ENCODE measurements at places on chromosomes 2 and 18. TPM values are rescaled to one million over a fixed set of nuclear protein-coding genes. Genes with fewer than 3 reads are reported as not detected.

POTEE gene
- total RNA-seq = 0.46 TPM

SLC20A1 gene
- total RNA-seq = 34.6 TPM

MOGAT1 gene
- not detected for total RNA-seq

FBXO36 gene
- total RNA-seq = 12.7 TPM

CYBRD1 gene
- 14.5 TPM for total RNA-seq

CFAP65 gene
- total RNA-seq = 2.3 TPM

SETBP1 gene
- 42.0 TPM for total RNA-seq

HMSD gene
- total RNA-seq = 0.69 TPM

PLCD4 gene
- total RNA-seq = 1.4 TPM

UNC80 gene
- 26.5 TPM for total RNA-seq

GAD1 gene
- total RNA-seq = 163 TPM

FLACC1 gene
- 3.7 TPM for total RNA-seq

LDLRAD4 gene
- 83.5 TPM for total RNA-seq

STK36 gene
- 34.1 TPM for total RNA-seq

CYP27C1 gene
- total RNA-seq = 0.69 TPM

KIF3C gene
- total RNA-seq = 133 TPM

AAK1 gene
- 46.4 TPM for total RNA-seq

GTF2A1L gene
- total RNA-seq = 0.69 TPM

TMEM37 gene
- 0.92 TPM for total RNA-seq

TGFA gene
- 18.2 TPM for total RNA-seq

KIAA2012 gene
- total RNA-seq = 2.5 TPM

CCDC150 gene
- total RNA-seq = 9.2 TPM

AQP12B gene
- not detected for total RNA-seq

IL1B gene
- 1.2 TPM for total RNA-seq

SPHKAP gene
- total RNA-seq = 60.7 TPM
